ENCODE measurements at places on chromosomes 2 and 18.

GRCh38 chr2:2646433-2647051 lies 315.5 kb upstream of the MYT1L start:
- H3K4me1 ChIP-seq: peaks cover 32% of the 10 kb centered on the region
- H3K27ac ChIP-seq: peak overlapping the region; percentile 79

GRCh38 chr2:130759906-130760753 lies 4.8 kb downstream of the AMER3 start:
- peaks cover 2% of the 10 kb centered on the region for H3K36me3 ChIP-seq
- no peak overlapping the region for H3K27ac ChIP-seq
- H3K4me1 ChIP-seq: no peaks in the 10 kb centered on the region
- H3K4me3 ChIP-seq: no peak overlapping the region
- DNase-seq: no peak

DNA sequence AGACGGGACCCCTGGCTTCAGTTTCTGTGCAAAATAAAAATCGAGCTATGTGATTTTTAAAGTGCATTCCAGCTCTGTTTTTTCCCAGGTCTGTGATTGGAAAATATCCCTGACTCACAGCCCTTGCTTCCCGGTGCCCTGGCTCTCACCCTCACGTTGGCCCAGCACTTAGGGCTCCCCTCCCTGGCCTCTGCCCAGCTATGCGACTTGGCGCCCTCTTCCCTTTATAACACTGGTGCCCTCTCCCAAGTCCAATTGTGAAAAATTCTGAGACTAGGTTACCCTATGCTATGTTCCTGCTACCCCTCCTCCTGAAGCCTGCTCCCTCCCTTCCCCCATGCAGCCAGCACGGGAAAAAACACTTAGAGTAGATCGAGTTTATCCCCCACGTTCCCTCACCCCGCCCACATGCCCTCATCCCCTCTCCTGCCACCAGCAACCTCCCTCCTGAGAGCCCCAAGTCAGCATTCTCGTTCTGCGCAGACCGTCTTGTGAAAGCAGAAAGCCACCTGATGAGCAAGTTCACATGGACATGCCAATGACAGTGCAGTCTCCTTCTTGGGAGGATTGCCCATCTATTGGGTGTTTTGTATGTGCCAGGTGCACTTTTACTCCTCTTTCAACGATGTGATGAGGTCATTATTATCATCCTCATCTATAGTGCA lies 228.8 kb downstream of the VAPA start:
- peaks cover 8% of the 10 kb centered on the region for H3K4me1 ChIP-seq
- no peak overlapping the region for H3K4me3 ChIP-seq
- H3K27ac ChIP-seq: no peak overlapping the region
- peaks cover 3% of the 10 kb centered on the region for H3K27me3 ChIP-seq
- DNase-seq: no peak

GRCh38 chr18:23487738-23488570 lies 15.4 kb upstream of the RMC1 start:
- H3K27ac ChIP-seq: peak overlapping the region; percentile 83
- peaks cover 5% of the 10 kb centered on the region for H3K36me3 ChIP-seq
- peak overlapping the region; percentile 57 for H3K4me3 ChIP-seq

Data from activated naive CD8-positive, alpha-beta T cell treated with anti-CD3 and anti-CD28 coated beads, Interleukin-2, amount 10 ng/mL, durations not matched to agents 7 days and 5 days (primary cell).